ENCODE measurements at places on chromosomes 6 and 20. TPM values are rescaled to one million over a fixed set of nuclear protein-coding genes. Genes with fewer than 3 reads are reported as not detected.
A peak's percentile ranks its signal among the peaks of the same experiment; 100 is the strongest.

The BTBD9 gene
- total RNA-seq = 9.0 TPM

DNA sequence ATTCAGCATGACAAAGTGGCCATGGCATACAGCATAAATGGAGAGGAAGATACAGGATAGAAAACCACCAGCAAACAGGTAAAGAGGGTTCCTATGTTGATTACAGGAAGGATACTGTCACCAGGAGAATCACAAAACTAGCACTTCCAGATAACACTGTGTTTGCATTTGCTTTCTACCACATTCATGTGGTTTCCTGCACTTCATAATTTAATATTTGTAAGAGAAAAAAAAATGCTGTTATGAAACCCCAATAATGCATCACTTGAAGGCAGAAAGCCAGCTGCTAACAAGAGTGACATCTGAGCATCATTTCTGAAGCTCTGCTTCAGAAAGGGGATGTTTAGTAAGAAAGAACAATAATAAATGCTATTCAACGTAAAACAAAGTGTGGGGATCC is 106.6 kb downstream of the ATXN1 start:
- no peak for DNase-seq

- DNase-seq = peak; percentile 41
Measured at GRCh38 chr6:15285682-15286294, 39.9 kb downstream of the JARID2 start.

DNA sequence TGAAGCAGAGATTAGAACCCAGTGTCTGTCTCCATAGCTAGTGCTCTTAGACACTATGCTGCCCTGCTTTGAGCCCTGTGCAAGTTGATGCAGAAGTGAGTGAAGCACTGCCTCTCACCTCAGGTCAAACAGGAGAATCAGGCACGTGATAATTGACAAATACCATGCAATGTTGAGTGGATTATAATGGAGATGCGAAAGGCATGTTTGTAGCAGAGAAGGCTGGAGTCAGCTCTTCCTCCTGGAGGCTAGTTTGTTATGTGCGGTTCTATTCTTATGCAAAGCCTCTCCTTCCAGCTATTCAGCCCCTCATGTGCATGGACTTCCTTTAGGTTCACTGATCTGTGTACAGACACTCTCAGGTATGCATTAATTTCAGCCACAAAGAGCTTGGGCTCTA is 108.5 kb downstream of the MANEA start:
- no peak for DNase-seq

DNA sequence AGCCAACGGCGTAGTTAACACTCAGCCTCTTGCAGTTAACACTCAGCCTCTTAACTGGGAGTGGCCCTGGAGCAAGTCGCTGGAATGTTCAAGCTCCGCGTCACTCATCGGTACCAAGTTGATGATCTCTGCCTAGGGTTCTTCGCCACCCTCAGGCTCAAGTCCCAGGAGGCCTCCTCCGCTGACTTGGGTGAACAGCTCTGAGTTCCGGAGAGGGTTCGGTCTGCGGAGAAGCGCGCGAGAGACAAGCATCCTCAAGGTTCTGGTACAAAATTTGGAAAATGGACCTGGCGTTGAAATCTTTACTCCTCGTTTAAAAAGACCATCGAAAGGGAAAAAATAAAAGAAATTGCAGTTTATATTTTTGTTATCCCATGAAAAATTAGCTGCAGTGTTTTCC is 876 bp upstream of the DSP start:
- DNase-seq = peak; percentile 59

DNA sequence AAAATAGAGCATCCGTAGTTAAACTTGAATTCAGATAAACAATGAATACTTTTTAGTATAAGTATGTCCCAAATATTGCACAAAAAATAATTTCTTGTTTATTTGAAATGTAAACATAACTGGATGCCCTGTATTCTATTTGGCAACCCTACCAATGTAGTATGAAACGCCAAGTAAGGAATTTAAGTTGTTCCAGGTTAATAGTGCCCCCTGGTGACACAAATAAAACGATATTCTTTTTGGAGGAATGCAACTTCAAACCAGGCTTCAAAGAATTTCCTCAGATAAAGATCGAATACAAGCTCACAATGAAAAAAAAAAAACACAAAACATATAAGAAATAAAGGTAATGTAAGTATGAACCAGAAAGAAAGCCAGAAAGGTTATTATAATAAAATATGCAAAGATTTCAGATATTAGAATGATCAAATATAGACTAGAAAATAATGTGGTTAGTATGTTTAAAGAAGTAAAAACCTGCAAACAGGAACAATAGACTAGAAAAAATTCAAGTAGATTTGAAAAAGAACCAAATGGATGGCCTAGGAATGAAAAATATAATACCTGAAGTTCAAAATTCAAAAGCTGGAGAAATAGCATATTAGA is 18.4 kb upstream of the AKAP7 start:
- DNase-seq = no peak

The TRAPPC3L gene
- total RNA-seq = not detected

DNA sequence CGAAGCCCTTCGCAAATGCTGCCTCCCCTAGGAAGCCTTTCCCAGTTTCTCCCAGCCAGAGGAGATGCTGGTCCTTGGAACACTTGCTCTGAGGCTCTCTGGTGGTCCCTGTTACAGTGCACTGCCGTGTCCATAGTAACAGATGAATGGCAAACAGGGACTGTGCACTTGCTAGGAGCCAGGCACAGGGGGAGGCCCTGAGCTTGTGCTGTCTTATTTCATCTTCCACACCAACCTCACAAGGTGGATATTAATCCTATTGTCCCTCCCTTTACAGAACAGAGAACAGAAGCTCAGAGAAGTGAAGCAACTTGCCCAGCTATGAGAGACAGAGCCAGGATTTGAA is 19.0 kb downstream of the SRC start:
- DNase-seq = no peak

The SCRT2 gene
- total RNA-seq = not detected

The MMUT gene
- total RNA-seq = 14.4 TPM

The SLC35F1 gene
- not detected for total RNA-seq

DNA sequence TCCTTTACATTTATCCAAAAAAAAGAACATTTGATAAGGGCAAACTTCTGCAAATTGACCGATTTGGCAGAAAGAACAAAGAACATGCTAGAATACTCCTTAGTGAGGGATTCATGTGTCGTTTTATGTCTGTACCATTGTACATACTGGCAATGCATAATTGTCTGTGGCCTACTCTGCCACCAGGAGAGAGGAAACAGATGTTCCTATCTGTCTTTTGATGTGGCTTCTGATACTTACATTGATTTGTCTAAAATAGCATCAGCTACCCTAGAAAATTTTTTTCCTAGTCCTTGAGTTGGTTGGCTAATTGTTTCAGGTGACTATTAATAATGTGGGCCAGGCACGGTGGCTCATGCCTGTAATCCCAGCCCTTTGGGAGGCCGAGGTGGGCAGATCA is 654.1 kb downstream of the KIF16B start:
- no peak for DNase-seq

DNA sequence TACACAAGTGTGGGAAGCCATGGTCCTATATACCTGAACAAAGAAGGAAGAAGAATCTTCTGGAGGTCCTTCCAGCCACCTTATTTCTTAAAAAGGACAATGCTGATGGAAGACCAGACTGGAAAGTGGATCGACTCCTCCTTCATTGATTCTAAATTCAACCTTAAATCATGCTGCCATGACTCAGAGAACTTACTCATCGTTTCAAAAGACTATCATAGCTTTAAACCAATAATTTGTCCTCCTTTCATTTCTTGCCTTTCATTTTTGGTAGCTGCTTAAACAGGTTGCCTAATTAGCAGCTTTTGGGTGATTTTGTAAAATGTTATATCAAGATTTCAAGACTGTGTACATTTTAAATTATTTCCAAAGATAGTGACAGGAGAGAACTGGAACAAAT is 60.8 kb downstream of the RTN4IP1 start:
- DNase-seq = no peak

GRCh38 chr6:32607263-32607987 is 17.8 kb upstream of the HLA-DRB1 start:
- DNase-seq = no peak

The CALHM6 gene
- total RNA-seq = not detected

DNA sequence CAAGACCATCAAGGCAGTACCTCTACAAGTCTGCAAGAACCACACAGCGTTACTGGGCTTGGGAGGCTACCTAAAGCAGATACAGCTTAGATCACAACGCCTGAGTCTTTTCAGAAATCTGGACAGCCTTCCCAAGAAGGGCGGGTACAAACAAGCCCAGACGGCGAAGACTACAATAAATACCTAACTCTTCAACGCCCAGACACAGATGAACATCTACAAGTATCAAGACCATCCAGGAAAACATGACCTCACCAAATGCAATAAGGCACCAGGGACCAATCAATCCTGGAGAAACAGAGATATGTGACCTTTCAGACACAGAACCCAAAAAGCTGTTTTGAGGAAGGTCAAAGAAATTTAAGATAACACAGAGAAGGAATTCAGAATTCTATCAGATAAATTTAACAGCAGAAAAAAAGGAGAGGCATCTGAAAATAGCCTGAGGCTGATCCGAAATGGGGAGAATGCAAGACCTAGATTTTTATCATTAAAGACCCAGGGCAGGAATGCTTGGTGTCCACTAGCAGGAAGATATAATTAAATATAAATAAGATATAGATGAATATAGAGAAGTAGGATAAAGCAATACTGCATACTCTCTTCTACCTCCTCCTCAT is 131.7 kb upstream of the COL21A1 start:
- no peak for DNase-seq

- DNase-seq = peak; percentile 71
Measured at GRCh38 chr6:36679043-36679833, 724 bp downstream of the CDKN1A start.

The TRIM40 gene
- total RNA-seq = not detected

The CARMIL1 gene
- 25.7 TPM for total RNA-seq

The ACTL10 gene
- 1.0 TPM for total RNA-seq

The PLAGL1 gene
- total RNA-seq = 8.3 TPM

- DNase-seq = no peak
Measured at GRCh38 chr20:32189691-32190615, 17.6 kb downstream of the PLAGL2 start.

The FLRT3 gene
- 0.70 TPM for total RNA-seq

The ENPP4 gene
- total RNA-seq = 6.2 TPM

DNA sequence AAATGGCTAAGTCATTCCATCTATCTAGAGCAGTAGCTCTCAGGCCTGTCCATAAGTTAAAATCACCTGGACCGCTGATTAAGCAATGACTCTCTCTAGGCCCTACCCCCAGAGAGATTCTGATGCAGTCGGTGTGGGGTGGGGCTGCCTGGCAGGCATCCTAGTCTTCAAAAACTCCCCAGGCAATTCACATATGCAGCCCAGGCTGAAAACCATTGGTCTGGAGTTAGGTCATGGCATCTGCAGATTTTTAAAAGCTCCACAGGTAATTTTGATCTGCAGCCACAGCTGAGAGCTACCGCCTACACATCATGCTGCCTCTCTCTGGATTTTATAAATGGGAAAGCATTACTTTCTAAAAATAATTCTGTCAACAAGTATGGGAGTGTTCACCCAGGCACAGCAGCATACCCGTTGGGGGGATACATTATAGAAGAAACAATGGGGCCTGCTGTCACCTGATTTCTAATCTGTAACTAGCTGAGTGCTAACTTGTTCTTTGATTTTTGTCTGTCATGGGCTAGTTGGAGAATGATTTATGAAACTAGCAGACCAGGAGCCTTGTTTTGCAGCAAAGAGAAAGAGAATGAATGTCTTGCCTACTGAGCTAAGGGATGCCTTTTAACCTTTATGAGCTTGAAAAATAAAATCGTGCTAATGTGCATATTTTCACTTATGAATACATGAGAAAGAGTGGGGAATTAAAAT is 44.1 kb upstream of the ATXN1 start:
- peak; percentile 63 for DNase-seq

DNA sequence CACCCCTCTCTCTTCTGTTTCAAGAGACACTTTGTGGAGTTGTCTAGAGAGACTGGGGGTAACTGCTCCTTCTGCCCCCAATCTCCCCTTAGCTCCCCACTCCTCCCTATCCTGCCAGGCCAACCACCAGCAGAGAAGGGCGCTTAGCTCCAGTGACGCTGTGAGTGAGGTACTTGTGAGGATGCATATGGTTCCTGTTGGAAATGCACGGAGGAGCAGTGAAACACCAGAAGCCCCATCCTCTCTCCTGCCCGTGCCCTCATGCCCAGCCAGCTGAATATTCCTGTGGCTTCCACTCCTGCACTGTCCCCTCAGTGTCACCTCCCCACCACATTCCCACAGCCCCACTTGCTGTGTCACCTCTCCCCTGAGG is 11.9 kb downstream of the NT5E start:
- DNase-seq = no peak

The VSX1 gene
- 0.65 TPM for total RNA-seq

The METTL24 gene
- not detected for total RNA-seq

The GRM1 gene
- total RNA-seq = not detected

DNA sequence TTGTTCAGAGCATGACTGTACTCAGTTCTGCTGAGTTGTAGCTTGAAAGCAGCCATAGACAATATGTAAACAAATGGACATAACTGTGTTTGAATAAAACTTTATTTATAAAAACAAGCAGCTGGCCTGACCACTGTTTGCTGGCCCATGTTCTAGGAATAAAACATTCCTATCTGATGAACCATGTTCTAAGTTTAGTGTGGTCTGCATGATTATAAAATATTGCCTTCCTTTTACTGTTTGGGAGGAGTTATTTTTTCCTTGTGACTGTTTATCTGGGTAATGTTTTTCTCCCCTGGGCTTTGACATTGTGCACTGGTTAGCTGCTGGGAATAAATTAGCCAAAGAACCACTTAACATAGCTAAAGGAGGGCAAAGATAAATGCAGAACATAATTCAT is 55.1 kb downstream of the CDS2 start:
- DNase-seq = no peak

The SNX5 gene
- 116 TPM for total RNA-seq

GRCh38 chr20:10051185-10051584 is 16.4 kb downstream of the ANKEF1 start:
- no peak for DNase-seq

DNA sequence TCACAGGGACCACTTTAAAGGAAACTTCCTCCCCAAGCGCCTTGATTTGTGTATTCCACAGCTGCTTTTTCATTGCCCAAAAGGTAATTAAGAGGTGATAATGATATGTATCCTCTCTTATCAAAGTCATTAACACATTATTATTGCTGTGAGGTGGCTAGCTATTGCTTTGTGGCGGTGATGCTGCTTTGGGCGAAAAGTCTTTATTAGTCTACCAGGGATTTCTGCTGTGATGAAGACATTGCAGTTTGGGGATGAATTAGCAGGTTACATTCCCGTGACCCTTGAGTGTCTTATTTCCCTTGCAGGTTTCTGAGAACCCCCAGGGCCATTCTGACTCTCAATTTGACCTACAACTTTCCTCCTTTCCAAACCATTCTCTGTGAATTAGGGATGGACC is 143.4 kb upstream of the SOX4 start:
- DNase-seq = no peak

The SAMD5 gene
- 2.0 TPM for total RNA-seq

The HUS1B gene
- 0.94 TPM for total RNA-seq
